Choroid plexus epithelial cell (primary cell): ENCODE measurements at places on chromosomes 12 and 14.
A peak's percentile ranks its signal among the peaks of the same experiment; 100 is the strongest.

DNA sequence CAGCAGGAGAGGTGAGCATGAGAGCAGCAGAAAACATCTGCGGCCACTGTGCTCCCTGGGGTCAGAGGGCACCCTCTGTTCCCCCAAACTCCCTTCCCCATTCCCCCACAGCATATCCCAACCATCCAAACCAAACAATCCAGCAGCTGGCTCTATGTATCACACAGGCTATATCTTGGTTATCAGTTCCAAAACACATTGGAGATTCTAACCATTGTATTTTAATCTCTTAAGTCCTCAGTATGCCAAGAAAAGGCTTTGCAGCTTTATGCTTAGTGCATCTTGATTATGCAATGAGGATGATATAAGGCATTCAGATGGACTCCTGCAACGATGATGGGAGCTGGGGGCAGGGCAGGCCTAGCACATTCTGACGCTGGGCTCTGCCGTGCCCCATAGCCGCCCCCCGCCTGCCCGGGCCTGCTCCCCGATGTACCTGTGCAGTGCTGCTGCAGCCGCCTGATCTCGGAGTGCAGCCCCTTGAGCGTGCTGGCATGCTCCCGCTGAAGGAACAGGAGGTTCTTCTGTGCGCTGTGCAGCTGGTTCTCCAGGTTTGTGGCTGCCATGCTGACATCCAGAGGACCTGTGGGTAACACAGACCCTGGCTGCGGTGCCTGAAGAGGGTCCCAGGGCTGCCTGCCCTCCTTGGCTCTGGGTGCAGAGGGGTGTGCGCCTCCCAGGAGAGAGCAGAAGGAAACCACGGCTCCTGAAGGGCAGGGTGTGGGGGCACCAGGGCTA, 29.6 kb downstream of the CCDC92 start:
- DNase-seq: peak; percentile 48

GRCh38 chr12:124147575-124147974, 147.3 kb upstream of the RFLNA start:
- no peak for DNase-seq

- no peak for DNase-seq
These were observed 8.7 kb downstream of the SMIM41 start for GRCh38 chr12:52087961-52088820.

GRCh38 chr12:96000858-96001257, 4.7 kb upstream of the HAL start:
- DNase-seq: no peak

DNA sequence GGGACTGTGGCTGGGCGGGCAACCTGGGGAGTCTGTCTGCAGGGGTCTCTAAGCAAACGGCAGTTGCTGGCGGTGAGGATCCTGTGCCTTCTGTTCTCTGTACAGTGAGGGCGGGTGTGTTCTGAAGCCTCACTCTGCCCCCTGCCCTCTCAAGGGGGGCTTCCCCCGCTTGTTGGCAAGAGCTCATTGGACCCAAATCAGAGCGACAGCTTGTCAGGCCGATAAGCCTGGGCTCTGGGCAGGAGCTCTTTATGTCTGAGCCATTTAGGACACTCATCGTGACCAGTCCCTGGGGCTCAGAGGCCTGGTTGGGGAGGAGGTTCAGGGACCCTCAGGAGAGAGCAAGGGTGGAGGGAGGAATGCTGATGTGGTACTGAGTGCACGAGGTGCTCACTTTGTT, 136.0 kb downstream of the TSPAN9 start:
- DNase-seq: no peak

GRCh38 chr14:40684328-40684727, 922.3 kb upstream of the LRFN5 start:
- no peak for DNase-seq

DNA sequence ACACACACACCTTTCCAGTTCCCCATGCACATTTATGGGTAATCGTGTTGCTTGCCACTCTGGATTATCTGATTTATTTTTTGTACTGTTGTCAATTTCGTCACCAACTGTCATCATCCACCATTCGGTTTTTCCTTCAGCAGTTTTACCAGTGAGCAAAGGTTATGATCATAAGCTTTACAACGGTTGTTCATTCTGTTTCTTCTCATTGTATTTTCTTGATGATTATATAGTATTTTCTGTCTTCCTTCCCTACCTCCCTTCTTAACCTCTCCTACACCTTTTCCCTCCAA, 680 bp downstream of the NECAP1 start:
- no peak for DNase-seq

GRCh38 chr12:8145754-8146441, 10.9 kb upstream of the ZNF705A start:
- DNase-seq: peak; percentile 84

DNA sequence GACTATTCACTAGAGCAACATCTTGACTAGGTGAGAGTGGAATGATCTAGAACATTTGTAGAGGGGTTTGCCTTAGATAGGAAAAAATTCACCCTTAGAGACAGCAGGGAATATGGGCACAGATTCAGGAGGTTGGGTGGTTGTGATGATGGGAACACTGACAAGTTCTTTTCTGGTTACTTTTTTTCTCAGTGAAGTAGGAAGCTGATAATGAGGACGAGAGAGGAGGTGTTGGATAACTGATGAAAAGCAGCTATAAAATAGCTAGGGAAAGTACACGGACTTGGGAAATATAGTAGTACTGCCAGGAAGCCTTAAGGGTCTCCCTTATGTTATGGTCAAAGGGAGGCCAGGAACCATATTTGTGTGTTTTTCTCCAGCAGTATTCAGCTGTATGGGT, 250.5 kb downstream of the SSPN start:
- DNase-seq: no peak

DNA sequence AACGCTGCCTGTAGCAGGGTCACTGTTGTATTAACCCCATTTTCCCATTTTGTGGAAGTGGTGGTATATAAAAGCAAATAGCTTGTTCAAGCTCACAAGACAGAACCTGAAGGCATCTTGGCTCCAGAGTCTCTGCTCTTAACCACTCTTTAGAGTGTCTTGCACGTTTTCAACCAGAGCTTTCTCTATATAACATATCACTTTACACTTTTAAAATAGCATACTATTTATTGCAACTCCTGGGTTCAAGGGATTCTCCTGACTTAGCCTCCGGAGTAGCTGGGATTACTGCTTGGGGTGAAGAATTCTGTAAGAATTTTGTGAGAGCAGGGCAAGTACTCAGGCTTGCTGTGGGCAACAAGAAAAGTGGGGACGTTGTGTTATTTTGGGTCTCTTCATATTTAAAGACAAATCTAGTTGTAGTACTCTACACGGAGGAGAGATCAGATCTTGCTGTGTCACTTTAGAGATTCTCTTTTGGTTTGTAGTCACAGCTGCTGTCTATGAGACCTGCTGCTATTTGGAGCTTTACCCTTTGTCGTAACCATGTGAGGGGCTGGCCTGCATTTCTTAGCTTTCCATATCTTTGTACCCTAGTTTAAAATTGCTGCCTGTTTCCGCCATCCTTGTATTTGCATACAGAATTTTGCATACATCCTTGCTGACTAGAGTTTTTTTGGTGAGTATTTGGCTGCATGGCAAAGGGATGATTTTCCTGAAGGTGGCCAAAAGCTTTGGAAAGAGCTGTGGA, 40.7 kb downstream of the WDR20 start:
- no peak for DNase-seq
